ENCODE measurements at places on chromosomes 3 and 15.

DNA sequence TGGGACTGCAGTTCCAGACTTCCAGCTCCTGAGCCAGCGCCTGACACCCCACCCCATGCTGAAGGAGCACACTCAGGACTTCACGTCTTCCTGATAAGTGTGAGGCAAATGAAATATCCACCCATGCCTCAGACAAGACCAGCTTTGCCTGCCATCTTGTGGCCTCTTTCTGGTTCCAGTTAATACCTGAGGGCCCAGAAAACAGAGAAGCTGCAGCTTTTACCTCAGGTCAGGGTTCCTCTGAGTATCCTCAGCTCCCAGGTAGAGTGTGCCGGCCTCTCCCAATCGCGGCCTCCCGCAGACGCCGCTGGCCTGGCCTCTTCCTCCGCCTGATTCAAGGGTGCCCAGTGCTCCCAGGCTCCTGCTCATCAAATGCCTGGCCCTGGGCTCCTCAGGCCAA is 5.1 kb upstream of the KLHL6 start:
- DNase-seq: no peak

GRCh38 chr3:37909067-37909911 is 47.6 kb downstream of the CTDSPL start:
- DNase-seq: no peak

GRCh38 chr15:35381328-35381727 is 164.6 kb downstream of the DPH6 start:
- DNase-seq: no peak

DNA sequence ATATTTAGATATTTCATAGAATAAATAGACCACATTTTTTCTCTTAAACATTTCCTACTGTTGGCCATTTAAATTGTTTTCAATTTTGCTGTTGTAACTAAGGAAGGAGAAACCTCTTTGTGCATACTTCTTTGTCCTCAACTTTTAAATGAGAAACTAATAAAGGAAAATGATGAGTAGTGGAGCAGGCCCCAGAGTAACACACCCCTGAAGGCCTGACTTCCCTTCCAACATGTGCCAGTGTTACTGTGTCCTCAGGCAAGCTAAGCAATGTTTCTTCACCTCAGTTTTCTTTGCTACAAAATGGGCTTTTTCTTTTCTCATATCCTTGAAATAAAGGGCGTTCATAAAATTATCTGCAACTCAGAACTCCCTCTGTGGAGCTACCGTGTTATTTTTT is 53.7 kb downstream of the RPL22L1 start:
- no peak for DNase-seq

GRCh38 chr15:69664572-69665571 is 212.3 kb downstream of the RPLP1 start:
- DNase-seq: no peak

DNA sequence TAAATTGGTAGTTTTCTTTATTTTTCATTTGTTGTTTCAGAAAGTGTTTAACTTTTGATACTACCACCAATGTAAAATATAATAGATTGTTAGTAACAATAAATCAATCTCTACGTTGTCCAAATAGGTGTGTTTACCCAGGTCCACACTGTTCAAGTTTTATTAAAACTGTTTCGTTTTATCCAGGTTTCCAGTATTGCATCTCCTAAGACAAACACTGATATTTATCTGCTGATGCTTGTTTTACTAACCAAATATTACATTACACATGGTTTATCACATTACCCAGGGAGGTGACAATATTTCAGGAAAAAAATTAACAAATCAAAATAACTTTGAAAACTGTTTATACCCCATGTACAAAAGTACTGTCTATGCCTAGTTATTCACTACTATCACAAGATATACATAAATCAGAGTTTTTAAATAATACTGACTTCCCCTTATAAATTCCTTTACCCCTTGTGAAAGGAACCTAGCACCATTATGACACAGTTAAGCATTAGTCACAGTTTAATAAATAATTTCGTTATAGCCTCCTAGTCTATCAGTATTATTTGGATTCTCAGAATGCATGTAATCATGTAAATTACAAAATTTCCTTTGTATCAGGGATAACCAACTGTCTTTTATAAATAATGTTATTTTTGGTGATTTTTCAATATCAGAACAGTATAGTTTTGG is 205.3 kb downstream of the ZBTB20 start:
- DNase-seq: no peak

DNA sequence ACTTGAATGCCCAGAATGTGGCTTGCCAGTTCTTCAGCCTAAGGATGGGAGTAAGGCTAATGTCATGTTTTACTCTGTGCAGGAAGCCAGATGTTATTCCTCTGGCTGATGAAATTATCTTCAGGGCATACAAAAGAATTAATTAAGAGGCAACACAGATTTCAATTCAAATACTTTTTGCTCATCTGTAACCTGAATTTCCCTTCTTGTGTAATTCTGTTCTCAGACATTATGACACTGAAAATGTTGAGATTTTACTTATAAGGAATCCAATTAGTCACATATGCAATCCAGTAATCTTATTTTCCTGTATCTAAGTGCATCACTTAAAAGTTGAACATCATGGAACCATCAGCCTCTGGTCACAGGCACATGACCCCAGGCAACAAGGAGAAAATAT is 136.5 kb downstream of the CPNE4 start:
- DNase-seq: no peak
